ENCODE measurements at places on chromosomes 4 and X.

GRCh38 chr4:184612074-184612473 is 37.2 kb downstream of the CASP3 start:
- DNase-seq, result no peak

- DNase-seq, result no peak
Observed at GRCh38 chr4:102735582-102735981, 25.2 kb downstream of the MANBA start.

- no peak for DNase-seq
Observed at GRCh38 chrX:154602226-154602625, 16.9 kb downstream of the CTAG1B start.

DNA sequence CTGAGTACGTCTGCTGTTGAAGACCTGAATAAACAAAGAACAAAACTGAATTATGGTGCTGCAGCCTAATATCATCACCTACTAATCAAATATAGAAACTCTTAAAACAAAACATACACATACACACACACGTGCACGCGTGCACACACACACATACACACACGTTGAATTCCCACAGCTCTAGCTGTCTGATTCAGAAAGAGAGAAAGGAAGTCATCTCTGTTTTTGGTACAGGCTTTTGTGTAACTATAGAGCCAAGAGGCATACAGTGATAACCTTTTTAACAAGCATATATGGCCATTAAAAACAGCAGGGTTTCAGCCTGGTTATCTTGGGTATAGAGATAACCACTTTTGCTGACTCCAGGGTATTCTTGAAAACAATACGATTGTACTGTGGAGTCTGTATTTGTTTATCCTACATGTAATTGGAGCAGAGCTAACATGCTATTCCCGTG is 823.2 kb downstream of the CCSER1 start:
- DNase-seq, result no peak

GRCh38 chrX:121639781-121640180 is 592.4 kb downstream of the GLUD2 start:
- DNase-seq, result no peak

All from cortex of kidney (tissue), 1 donor.